ENCODE measurements at places on chromosomes 7 and 10. TPM values are rescaled to one million over a fixed set of nuclear protein-coding genes. Genes with fewer than 3 reads are reported as not detected.
A peak's percentile ranks its signal among the peaks of the same experiment; 100 is the strongest.

GRCh38 chr10:27207350-27207749 is 33.2 kb downstream of the ACBD5 start:
- DNase-seq, result no peak

- DNase-seq, result no peak
These were observed 109.8 kb upstream of the PTN start for GRCh38 chr7:137453356-137453755.

- no peak for DNase-seq
These were observed 150.2 kb downstream of the VPS50 start for GRCh38 chr7:93382362-93382761.

DNA sequence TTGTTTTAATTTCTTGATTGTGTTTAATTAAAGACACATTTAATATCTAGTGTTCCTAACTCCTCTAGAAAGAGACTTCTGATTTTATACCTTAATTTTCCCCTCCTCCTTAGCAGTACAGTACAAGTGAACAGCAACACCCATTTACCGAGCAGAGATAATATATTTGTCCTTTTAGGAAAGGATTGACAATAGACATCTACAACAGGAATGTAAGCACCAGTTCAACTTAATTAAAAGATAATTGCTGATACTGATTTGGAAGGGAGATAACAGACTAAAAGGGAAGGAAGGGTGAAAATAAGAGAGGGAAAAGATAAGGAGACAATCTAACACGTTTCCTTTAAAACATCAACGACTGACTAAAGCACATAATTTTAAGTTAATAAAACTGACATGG is 119.3 kb downstream of the SRPK2 start:
- DNase-seq, result no peak

DNA sequence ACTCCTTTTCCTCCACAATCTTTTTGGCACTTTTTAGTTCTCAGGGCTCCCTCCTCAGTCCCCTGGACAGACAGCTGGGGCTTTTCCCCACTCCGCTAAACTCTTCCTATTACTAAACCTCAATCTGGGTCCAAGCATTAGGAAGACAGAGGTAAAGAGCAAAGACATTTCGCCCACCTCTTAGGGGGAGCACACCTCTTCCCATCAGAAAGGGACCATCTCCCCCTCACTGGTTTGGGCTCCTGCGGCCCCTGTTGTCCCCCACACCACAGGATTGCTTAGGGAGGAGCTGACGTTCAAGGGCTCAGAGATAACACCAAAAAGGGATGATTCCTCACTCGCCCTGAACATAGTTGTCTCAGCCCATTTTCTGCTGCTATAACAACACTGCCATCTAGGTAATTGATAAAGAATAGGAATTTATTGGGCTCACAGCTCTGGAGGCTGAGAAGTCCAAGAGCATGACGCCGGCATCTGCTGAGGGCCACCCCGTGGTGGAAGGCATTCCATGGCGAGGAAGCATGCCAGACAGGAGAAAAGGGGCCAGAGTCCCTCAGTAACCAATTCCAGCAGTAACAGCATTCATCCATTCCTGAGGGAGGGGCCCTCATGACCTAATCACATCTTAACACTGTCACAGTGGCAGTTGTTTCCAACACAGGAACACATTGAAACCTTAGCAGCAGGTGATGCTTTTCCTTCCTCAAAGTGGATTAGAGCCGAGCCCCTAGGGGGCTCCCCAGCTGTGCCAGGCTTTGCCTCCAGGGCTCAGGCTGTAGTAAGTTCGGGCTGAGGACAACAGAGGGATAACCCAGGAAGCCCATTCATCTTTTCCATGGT is 209.6 kb downstream of the EBF3 start:
- DNase-seq, result no peak

GRCh38 chr7:8436965-8437364 is 3.6 kb downstream of the NXPH1 start:
- no peak for DNase-seq

ARF5 gene
- polyA plus RNA-seq, result 134 TPM

- no peak for DNase-seq
These were observed 223.6 kb upstream of the CELF2 start for GRCh38 chr10:10794046-10794445.

- peak; percentile 1 for DNase-seq
These were observed 22.8 kb downstream of the AKR1C3 start for GRCh38 chr10:5117026-5117425.

DNA sequence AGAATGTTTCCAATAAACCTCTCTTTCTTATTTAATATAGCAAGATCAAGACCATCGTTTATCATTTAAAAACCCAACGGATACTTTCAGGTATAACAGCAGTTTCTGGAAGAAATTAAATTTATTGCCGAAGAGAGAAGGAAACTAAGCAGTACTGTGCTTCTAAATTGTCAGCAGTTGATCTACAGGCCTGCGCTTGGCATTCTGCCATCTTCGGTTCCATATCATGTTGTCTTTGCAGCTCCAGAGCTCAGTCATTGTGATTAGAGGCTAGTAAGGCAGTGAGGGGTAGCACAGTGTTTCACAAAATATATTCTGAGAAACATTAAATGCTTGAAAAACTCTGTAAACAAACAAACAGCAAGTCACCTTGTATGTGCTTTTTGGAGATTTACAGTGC is 301.3 kb downstream of the REEP3 start:
- no peak for DNase-seq

HABP2 gene
- polyA plus RNA-seq, result 0.05 TPM

GRCh38 chr7:17946591-17946990 is 6.3 kb upstream of the SNX13 start:
- DNase-seq, result peak; percentile 37

GRCh38 chr10:106931159-106931852 is 233.2 kb downstream of the SORCS1 start:
- peak; percentile 47 for DNase-seq

PRF1 gene
- 0.99 TPM for polyA plus RNA-seq

DNA sequence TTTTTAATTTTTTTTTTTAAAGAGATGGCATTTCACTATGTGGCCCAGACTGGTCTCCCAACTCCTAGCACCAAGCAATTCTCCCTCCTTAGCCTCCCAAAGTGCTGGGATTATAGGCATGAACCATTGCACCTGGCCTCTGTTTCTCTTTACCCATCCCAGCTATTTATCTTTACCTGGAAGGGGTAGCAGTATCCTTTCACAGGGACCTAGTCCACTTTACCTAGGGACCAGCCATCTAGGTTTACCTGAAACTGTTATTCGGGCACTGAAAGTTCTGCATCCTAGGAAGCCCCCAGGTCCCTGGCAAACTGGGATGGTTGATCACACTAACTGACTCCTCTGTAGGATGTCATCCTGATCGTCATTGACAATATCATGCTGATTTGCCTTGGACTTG is 21.7 kb upstream of the AGFG2 start:
- no peak for DNase-seq

DNA sequence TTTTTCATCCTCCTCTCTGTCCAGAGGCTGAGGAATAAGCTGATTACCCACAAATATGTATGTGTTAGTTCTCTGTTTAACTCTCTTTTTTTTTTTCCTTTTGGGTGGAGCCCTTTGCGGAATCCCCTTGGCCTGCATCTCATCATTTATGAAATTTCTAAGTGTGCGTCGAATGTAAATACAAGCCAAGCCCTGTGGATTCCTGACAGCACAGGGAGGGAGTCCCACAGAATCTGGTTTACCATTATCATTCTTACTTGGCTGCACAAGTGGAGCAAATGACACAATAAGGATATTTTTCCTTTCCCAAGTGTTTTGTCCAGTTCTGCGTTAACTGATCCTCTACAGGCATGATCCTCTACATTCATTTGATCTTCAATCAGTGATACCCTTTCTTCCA is 11.4 kb downstream of the STK31 start:
- peak; percentile 39 for DNase-seq

DNA sequence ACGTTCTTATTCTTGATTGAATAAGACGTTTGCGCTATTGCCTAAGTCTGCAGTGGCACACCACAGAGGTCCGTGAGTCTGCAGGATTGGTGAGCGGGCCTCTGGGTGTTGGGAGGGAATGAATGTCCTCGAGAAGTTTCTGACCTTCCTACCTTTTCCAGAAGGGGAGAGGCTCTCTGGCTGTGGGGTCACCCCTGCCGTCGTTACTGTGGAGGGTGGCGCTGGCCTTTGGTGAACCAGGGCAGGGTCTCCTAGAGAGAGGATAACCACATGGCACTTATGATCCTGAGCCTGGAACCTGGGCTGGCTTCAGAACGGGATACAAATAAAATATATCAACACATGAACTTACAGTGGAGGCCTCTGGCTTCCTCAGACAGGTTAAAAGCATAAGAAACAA is 13.8 kb downstream of the IL15RA start:
- no peak for DNase-seq

All from muscle of leg (tissue), 16 donors.